Calu3 (cell line): ENCODE measurements at places on chromosomes 5 and 9. TPM values are rescaled to one million over a fixed set of nuclear protein-coding genes. Genes with fewer than 3 reads are reported as not detected.

Gene TNC
- 0.29 and 1.0 TPM in 2 replicates for total RNA-seq

Gene PNPLA7
- 1.8 and 3.6 TPM in 2 replicates for total RNA-seq

GRCh38 chr5:153520137-153520536 is 29.7 kb downstream of the GRIA1 start:
- DNase-seq = no peak

DNA sequence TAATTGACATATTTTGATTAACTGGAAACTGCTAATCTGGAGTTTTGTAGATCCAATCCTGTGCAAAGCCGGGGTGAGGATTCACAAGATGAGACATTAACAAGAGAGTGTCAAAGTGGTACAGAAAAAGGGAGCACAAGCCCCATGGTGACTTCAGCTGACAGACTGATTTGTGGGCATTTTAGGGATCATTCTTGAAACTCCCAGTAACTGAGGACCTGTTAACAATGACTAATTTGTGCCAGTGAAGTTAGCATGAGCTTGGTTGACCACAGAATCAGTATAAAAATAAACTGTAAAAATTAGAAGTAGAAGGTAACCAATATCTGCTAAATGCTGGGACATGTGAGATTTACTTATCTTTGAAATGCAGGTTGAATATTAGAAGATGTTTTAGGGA is 1578.3 kb downstream of the EFNA5 start:
- DNase-seq = no peak

DNA sequence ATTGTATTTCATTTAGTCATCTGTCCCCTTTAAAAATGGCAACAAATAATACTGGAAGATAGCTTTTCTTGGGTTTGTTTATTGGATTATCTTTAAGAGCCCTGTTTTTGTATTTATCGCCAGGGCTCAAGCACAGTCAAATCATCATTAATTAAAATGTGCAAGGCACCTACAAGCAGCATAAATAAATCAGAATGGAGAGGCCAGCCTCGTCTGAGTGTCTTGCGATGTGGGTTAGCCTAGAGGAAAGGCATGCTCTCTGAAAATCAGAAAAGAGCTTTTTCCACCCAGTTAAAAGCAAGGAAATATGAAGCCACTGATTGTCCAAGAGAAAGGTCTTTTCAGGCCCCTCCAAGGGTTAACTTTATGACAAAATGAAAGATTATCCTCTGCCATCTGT is 31.8 kb downstream of the ZFAND5 start:
- no peak for DNase-seq

DNA sequence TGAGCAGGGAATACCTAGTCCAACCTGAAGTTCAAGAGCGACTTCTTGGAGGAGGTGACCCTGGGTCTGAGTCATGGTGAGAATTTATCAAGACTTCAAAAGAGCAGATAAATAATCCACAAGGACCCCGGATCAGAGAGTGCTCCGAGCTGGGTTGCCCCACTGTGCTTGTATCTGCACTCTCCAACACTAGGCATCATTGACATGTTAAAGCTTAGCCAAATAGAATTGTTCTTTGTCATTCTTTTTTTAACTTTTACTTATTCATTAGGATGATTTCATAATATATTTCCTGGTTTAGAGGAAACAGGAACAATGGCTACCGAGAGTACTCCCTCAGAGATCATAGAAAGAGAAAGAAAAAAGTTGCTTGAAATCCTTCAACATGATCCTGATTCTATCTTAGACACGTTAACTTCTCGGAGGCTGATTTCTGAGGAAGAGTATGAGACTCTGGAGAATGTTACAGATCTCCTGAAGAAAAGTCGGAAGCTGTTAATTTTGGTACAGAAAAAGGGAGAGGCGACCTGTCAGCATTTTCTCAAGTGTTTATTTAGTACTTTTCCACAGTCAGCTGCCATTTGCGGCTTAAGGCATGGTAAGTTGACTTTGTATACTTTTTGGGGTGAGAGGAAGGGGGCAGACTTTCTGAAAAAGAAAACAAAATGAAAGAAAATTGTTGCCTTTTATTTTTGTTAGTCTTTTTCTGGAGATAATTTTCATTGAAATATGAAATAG is at the start of gene CARD6:
Gene CARD6, plus strand, starts transcription at position 300 of the 738 bp plus-strand sequence. Its CDS starts 16 bp downstream, at position 316.
- DNase-seq = peak; percentile 30

- DNase-seq = no peak
Observed at GRCh38 chr5:137400571-137400970, 98.6 kb downstream of the SPOCK1 start.

GRCh38 chr9:131660466-131661405 is 79.1 kb downstream of the RAPGEF1 start:
- no peak for DNase-seq

DNA sequence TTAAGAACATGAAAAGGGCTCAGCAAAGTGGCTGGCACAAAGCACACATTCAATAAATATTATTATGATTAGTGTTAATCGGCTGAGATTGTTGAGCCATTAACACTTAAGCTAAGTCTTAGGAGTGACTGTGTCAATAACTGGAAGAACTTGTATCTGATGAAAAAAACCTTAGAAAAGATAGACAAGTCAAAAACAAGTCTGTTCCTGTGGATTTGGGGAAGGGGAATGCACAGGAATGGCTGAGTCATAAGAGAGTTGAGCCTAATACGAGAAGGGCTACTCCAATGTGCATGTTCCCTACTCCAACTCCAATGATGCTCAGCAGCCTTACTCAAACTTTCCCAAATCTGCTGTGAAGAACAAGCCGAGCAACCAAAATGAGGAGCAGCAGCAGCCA is 53.9 kb downstream of the MED27 start:
- no peak for DNase-seq

DNA sequence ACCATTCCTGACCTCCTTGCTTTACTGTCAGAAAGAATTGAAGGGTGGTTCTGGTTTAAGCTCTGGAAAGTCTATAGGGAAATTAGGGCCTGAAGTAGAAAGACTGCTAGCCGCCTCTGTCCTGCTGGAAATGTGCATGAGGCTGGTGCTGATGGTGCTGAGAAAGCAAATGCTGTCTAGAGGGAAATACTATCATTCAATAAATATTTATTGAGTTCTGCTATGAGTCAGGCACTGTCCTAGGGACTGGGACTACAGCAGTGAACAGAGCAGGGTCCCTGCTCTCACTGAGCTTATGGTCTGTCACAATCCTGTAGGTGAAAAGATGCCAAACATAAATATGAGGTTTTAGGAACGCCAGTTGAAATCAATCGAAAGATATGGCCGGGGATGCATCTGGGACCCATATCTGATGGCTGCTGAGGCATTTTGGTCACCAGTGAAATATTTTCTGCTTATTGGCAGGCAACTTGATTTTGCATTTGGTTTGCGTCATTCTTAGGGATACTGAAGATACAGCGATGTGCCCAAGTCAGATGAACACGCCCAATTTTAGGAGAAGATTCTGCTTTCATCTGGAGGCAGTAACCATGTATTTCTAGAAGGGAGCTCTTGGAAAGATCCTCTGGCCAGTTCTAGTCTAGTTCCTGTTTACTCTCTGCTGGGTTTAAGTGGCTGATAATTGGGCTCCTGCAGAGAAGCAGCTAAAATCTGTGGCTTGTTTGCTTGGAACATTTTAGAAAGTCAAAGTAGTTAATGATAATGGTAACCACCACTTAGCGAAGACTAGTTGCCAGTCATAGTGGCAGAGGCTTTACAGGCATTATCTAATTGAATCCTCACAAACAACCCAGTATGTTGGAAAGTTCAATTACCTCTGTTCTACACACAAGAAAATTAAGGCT is 73.3 kb downstream of the INSYN2B start:
- DNase-seq = no peak
